KBM-7 (cell line): ENCODE measurements at places on chromosomes 6 and 20.

DNA sequence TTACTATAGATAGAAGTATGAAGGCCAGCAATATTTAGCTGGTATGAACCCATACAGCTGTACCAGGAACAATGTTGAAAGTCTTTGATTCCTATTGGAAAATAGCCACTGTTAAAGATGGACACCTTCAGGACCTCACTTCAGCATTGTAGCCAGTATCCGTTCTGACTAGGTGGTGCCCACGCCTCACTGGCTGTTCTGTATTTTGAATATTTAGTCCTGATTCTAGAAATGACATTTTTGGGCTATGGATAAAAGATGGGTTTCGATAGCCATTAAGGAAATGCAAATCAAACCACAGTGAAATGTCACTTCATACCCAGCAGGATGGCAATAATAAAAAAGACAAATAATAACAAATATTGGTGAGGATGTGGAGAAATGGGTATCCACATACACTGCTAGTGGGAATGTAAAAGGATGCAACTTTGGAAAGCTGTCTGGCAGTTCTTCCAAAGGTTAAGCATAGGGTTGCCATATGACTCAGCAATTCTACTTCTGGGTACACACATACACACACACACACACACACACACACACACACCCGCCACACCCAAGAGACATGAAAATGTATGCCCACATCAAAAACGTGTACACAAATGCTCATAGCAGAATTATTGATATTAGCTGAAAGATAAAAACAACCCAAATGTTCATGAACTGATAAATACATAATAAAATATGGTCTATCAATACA is 56.8 kb downstream of the UTRN start:
- no peak for DNase-seq

DNA sequence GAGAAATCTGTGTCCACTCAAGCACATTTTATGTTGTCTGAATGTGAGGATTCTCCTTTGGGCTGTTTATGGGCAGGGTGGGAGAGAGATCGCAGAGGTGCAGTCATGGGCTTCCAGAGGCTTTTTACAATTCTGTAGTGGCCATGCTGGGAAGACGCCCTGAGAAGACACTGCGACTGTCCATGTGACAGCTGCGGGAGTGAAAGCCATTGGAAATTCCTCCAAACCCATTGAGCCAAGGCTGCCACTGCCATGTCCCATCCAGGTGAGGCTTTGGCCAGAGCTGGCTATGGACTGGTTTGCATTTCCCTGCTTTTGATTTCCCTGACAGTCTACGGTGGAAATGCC is 216.9 kb upstream of the ECI2 start:
- DNase-seq = no peak

- DNase-seq = no peak
These were observed 288.0 kb downstream of the TSHZ2 start for GRCh38 chr20:53260168-53260567.

GRCh38 chr6:44805238-44805846 is 417.8 kb downstream of the CDC5L start:
- no peak for DNase-seq

GRCh38 chr6:118295336-118295735 is 252.8 kb upstream of the PLN start:
- DNase-seq = no peak

DNA sequence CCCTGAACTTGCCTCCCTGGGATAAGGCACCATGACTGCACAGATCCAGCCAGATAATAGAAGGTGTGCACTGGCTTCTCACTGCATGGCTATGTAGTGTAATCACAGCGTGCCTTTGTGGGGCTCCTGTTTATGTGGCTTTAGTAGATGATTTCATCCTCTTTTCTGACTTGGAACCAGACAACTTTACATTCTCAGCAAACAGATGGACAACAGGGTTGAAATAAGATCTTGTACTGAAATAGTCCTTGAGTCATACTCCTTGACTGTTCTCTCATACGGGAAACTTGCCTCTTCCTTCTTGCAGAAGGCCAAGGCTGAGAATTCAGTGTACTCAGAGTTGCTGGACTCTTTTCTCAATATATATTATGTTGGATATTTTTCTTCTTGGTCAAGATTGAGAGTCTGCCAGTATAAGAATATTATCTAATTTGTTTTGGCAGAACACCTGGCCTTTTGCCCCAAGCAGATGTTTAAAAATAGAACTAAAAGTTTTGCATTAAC is 25.0 kb upstream of the RNF144B start:
- DNase-seq = no peak

GRCh38 chr6:15421945-15422733 is 176.3 kb downstream of the JARID2 start:
- no peak for DNase-seq

DNA sequence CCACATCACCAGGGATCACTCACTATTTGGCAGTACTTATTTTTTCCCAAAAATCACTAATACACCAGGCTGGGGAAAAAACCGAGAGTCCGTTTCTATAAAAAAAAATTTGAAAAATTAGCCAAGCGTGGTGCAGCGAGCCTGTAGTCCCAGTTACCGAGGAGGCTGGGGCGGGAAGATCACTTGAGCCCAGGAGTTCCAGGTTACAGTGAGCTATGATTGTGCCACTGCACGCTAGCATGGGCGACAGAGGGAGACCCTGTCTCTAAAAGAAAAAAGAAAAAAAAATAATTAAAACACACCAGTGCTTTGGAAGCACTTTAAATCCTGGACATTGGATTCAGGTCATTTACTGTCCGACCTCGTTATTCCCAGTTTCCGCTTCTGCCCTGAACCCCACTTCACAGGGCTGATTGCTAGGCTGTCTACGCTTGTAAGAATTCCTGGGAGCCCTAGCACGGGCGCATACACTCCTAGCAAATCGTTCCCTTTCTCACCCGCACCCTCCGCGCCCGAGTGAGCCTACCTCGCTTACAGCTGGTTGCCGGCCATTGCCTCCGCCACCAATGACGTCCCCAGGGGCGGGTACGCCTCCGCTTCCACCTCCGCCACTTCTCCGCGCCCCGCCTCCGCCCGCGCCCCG is at the start of gene TPMT:
Gene TPMT (minus strand): TSS at position 571 of the 643 bp plus-strand sequence. CDS start 5,950 bp downstream, outside the sequence.
- DNase-seq = no peak

DNA sequence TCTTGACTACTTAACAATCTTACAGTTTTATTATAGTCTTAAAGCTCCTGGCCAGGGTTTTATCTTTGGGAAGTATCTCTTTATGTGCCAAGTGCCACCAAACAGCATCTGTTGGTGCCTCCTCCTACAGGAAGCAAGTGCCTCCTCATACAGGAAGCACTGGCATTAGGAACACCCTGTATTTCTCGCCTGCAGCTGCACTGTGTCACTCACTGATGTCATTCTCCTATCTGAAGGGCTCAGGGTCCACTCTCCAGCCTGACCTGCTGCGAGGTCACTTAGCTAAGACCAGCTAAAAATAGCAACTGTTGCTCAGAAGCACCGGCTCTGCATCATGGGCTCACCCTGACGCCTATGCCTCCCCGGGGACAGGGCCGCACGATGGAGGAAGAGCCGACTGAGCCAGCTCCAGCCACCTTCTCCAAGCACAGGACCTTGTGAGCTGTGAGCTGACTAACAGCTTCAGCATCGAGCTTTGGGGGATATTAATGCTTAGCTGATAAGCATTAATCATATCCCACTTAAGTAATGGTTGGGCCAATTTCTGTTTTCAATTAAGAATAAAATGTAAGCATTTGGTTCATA is 66.3 kb upstream of the CD93 start:
- no peak for DNase-seq

DNA sequence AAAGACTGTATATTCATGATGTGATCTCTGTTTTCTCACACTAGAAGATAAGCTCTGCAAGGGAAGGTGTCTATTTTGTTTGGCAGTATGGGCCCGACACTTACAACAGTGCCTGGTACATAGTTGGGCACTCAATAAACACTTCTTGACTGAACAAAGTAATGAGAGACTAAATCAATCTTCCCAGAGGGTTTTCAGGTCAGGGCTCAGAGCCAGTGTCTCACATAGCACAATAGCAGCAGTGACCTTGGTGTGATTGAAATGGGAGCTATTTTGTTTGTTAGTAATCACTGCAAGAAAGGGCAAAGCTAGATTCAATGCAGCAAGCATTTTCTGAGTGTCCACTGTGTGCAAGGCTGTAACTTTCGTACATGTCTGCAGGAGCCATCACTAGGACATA is 26.4 kb upstream of the GCM1 start:
- no peak for DNase-seq

- DNase-seq = peak; percentile 87
These were observed 5.7 kb upstream of the RAB5IF start for GRCh38 chr20:36599912-36600345.
